Activated T-helper 1 cell treated with Interleukin-2 at 50 U/mL for 16 hours (primary cell): ENCODE measurements at places on chromosomes 11 and 22.

GRCh38 chr11:729492-730074 is 17.7 kb upstream of the TALDO1 start:
- DNase-seq = no peak

GRCh38 chr22:38704654-38705234 is 1.0 kb upstream of the GTPBP1 start:
- no peak for DNase-seq

DNA sequence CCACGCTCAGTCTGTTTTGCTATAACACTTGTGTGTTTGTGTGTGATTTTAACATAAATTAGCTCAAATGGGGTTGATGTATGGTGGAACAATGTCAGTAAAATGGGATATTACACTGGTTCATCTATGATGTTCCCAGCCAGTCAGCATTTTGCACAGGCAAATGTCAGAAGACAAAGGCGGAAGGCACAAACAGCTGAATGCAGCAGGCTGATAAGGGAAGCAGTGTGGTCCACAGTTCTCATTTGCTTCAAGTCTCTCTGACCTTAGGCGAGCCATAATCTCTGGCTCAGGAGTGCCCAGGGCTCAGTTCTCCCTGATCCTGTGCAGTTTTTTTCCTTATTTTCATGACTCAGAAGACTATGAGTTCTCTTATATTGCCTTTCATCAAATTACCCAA is 102.7 kb downstream of the FAR1 start:
- no peak for DNase-seq

DNA sequence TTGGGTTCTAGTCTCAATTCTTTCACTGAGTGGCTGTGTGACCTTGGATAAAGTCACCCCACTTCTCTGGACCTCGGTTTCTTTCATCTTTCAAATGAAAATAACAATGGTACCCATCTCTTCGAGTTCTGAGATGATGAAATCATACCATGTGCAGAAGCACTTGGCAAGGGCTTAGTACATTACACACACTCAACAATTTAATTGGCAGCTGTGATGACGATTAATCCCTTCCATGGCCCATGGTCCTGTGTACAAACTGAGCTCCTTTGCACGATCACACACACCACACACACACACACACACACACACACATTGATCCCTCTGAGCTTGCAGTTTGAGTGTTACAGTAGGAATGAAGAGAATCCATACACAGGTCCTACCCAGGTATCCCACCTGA is 103.4 kb upstream of the ASPHD2 start:
- no peak for DNase-seq

DNA sequence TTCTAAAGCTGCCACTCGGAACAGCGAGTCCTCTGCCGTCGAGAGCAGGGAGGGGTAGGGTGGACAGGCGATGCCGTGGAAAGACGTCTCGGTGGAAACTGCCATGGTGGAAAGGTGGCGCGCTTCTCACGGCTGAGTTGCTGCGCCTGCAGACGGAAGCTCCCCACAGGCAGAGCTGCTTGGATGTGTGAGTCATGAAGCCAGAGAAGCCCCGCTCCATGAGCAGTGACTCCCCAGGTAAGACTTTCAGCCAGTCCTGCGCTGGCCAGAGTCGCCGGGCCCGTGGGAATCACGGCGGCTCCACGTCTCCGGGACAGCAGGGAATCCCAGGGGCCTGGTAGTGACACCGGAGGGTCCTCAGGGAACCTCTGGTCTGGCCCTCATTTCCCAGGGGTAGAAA is 4.0 kb upstream of the TRMU start:
- DNase-seq = no peak

DNA sequence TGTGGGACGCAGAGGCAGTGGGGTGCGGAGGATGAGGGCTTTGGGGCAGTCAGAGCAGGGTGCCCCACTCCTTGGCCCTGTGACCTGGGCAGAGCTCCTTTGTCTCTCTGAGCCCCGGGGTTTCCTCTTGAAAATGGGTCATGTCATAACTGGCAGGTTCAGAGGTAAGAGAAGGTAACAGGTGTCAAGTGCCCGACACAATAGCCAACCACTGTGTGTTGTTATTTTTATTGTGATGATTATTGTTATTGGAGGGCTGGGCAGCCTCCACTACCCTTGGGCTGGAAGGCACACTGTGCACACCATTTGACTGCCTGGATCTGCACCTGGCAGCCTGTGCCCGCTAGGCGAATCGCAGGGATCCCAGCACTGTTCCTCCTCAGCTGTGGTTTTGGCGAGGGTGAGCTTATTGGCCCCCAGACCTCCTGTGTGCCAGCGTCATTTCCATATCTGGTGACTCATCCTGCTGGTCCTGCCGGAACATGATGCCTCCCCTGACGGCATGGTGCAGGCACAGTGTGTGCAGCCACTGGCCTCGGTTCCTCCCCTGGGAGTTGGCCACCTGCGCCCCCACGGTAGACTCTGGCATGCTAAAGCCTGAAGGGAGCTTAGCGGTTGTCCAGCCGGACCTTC is 15.4 kb upstream of the SOX10 start:
- DNase-seq = no peak

DNA sequence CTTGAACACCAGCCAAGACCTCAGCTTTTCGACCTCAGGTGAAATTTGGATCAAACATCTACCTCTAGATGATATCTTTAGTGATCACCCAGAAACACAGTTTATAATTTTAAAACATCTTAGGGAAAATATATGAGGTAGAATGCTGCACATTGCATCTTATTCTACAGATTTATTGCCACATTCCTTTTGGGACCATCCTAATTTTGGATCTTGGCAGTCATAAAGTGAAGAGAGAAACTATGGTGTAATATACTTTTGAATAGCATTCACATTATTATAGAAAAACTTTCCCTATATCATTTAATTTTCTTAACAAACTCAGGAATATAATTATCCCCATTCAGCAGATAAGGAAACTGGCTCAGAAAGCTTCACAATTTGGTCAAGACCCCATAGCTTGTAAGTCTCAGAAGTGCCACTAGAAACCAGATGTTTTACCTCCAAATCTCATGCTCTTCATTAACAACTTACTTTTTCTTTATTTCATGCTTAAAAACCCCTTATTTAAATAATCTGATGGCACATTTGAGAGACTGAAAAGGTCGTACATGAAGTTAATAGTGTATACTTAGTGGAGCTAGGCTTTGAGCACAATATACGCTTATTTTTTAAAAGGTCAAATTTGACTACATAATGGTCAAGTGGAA is 199.2 kb upstream of the CTSC start:
- DNase-seq = no peak

DNA sequence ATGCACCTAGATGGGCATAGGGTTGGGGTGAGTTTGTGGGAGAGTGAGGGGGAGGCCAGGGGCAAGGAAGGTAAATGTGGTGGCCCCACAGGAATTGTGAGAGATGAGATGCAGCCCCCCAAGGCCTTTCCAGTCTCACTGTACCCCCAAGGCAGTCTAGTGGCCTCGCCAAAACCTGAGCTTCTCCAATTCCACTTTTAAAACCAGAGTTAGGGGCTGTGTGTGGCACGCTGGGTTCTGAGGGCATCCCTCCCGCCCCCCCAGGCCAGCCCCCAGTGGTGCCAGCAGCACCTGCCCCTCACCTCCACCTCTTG is 40.4 kb downstream of the KCNC1 start:
- DNase-seq = no peak

DNA sequence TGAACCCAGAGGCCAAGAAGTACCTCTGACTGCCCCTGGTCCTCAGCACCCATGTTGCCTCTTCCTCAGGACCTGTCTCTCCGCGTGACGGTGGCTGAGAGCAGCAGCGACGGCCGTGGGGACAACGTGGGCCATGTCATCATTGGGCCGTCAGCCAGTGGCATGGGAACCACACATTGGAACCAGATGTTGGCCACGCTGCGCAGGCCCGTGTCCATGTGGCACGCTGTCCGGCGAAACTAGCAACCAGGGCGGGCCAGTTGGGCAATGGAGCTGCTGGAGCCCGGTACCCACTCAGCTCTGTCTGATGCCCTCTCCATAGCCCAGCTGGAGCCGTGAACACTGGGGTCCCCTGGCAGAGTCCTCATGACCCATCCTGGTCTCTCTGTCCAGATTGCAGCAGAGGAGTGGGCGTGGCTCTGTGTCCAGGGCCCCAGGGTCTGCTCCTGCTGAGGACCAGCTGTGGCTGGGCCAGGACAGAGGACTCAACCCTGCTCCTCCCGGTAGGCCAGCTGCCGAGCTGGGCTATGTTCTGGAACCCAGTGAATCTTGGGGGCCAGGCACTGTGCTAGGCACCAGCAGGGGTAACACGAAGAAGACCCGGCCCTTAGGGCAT is 8.0 kb upstream of the RHOD start:
- DNase-seq = no peak

DNA sequence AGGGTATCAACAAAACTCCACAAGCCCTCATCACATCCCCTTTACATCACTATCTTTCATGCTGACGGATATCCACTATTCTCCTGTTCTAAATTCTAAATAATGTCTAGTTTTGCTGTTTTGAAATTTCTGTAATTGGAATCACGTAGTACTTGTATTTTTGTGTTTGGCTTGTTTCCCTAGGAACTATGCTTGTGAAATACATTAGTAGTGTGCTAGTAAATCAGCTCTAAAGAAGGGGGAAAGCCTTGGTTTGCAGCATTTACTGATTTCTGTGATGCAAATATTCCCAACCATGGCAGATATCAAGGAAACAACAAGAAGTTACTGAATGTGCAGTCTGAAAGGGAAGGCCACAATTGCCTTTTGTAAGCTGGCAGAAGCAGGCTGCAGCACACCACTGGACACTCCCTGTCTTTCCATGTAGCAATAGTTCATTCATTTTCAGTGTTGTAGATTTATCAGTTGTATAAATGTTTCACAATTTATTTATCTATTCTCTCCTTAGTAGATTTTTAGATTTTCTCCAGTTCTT is 4.7 kb upstream of the FOLH1 start:
- no peak for DNase-seq

DNA sequence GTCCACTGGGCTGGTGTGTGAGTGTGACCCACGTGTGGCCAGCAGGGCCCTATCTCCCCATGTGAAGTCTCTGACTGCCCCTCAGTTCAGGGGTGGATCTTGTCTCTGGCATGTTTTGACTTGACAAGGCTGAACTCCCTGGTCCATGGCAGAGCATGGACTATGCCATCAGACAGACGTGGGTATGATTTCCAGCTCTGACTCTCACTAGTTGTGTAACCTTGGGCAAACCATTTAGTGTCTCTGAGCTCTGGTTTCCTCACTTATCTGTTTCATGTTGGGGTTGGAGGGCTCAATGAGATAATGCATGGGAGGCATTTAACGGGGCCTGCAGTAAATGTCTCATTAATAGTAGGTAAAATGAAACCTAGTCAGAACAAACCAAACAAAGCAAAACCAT is 254.5 kb upstream of the NARS2 start:
- DNase-seq = no peak

DNA sequence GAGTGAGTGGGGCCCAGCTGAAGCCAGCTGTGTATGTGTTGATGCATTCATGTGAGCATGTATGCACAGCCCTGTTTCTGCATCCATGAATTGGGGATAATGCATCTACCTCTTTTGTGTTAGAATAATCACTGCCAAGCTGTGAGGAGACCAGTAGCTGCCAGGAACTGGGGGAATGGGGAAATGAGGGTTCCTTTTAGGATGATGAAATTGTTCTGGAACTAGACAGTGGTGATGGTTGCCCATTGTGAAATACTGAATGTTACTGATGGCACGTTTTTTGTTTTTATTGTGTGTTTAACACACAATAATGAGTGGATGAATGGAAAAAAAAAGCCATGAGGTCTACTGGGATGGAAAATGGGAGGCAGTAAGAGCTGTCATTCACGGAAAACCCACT is 45.3 kb upstream of the WNT11 start:
- DNase-seq = no peak

GRCh38 chr11:134685793-134686380 is 273.8 kb upstream of the B3GAT1 start:
- DNase-seq = no peak

GRCh38 chr11:46302866-46303265 is 25.4 kb downstream of the CREB3L1 start:
- no peak for DNase-seq

DNA sequence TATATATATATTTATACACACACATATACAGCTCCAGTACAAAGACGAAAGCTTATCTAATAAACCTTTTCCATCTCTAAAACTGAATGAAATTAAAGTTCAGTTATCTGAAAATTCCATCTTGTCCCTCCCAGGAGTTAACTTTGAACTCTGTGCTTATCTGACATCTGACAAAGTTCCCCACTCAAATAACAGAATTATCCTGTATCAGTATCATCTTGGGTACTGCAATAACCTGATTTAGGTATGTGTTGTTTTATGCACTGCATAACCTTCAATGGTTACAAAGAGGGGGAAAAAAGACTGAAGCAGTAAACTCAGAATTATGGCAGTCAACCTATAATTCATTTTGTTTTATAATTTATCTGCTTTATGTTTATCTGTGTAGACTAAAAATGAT is 96.6 kb downstream of the SGSM3 start:
- DNase-seq = no peak

GRCh38 chr11:32831221-32831620 is 1.5 kb downstream of the PRRG4 start:
- DNase-seq = no peak

- DNase-seq = no peak
These were observed 76.8 kb upstream of the YWHAH start for GRCh38 chr22:31867386-31868153.

GRCh38 chr11:94746721-94747120 is 21.4 kb upstream of the AMOTL1 start:
- no peak for DNase-seq

DNA sequence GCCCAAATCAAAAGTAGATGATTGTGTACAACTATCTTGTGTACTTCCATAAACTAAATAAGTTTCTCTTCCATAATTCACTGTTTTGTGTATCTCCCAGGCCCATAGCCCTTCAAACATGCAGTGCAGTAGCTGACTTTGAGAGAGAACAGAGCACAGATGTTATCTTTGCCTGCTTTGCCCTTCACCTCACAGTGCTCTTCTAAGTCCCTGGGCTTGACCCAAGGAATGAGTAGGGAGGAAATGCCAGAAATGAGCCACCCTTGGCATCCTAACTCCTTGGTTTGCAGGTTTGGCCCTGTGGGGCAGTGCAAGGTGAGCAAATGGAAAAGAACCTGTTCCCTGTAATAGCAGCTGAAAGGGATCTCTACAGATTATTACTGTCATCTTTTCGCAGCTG is 79.2 kb downstream of the STIM1 start:
- no peak for DNase-seq

DNA sequence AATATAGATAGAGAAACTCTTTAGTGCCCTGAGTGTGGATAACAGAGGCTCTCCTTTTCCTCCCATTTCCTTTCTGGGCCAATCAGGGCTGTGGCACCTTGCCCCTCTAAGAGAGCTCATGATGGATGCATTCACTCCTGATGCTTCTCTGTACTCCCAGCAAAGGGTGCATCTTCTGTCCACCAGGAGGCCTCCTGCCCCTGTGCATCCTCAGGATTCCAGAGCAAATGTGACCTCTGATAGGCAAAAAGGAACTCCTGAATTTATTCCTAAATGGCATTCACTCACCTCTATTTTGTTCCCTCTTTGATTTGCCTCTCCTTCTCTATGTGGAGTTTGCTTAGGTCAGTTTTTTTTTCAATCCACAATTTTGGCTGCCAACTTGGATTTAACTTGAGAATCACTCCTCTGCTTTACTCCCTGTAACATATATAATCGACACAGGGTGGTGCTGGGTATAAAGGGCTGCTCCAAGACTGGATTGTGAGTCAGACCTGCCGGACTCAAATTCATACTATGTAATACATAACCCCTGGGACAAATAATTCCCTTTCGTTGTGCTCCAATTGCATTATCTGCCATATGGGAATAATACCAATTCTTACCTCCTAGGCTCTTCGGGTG is 1.1 kb upstream of the MRGPRX4 start:
- no peak for DNase-seq

GRCh38 chr11:9313648-9314290 is 624 bp downstream of the TMEM41B start:
- DNase-seq = peak; percentile 17

GRCh38 chr22:39994566-39995392 is at the start of gene FAM83F:
TSS of gene FAM83F (plus strand) at chr22:39994954. CDS start at chr22:39995043, 89 bp downstream.
- DNase-seq = no peak
